ENCODE measurements at places on chromosomes 6 and 20. TPM values are rescaled to one million over a fixed set of nuclear protein-coding genes. Genes with fewer than 3 reads are reported as not detected.

DNA sequence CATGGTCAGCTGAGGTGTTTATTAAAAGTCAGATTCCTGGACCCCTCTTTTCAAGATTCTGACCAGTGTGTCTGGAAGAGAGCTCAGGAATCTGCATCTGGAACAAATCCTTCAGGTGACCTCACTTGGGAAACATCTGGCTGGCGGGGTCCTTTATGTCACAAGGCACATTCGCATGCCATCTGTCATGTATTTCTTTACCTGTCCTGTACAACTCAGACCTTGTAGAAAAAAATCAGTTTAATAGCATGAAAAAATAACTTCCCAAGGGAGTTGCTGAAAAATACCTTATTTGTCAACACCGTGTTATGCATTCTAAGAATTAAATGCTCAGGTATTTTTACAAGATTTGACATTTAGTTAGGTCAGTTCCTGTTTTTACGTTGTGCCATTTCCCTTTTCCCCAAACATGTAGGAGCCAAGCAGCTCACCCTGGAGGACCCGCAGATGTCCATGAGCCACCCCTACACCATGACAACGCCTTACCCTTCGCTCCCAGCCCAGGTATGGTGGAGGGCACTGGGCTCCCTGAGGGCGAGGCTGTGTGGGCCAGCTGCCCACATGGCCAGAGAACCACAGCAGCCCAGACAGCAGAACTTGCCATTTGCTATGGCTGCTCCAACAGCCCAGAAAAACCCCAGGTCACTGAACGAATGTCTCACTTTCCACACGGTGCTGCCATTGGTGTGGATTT is 4.0 kb downstream of the IRF4 start:
- DNase-seq, result no peak

DNA sequence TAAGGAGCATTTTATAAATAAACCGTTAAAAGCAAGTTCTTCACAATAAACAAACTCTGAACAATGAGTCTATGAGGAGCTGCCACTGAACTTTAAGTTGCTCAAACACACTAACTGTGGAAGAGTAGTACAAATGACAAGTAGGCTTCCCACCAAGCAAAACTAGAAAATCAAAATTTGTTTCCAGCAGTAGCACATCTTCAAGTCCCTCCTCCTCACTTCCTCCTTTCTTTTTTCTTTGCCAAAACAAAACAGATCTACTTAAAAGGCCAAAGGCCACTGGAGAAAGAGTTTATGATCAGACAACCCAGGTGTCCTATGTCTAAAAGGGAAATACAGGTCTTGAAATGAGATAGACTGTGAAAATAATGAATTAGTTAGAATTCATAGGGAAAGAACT is 17.1 kb upstream of the FAM135A start:
- DNase-seq, result no peak

Gene EYA4
- total RNA-seq, result 3.4 TPM

DNA sequence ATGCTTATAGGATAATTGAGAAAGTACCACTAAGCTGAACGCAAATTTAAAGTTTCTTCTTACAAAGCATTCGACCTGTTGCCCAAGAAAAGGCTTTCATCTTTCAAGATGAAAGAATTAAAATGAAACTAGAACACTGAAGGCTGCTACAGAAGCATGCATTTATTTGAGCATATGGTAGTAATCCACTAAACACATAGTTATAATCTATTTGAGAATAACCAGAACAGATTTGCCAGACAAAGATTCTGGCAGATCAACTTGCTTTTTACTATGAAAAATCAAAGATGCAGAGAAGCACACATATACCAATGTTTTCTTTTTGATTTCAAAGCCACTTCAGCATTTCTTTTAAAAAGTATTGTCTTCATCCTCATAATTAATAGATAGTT is 412.2 kb downstream of the UTRN start:
- DNase-seq, result no peak

DNA sequence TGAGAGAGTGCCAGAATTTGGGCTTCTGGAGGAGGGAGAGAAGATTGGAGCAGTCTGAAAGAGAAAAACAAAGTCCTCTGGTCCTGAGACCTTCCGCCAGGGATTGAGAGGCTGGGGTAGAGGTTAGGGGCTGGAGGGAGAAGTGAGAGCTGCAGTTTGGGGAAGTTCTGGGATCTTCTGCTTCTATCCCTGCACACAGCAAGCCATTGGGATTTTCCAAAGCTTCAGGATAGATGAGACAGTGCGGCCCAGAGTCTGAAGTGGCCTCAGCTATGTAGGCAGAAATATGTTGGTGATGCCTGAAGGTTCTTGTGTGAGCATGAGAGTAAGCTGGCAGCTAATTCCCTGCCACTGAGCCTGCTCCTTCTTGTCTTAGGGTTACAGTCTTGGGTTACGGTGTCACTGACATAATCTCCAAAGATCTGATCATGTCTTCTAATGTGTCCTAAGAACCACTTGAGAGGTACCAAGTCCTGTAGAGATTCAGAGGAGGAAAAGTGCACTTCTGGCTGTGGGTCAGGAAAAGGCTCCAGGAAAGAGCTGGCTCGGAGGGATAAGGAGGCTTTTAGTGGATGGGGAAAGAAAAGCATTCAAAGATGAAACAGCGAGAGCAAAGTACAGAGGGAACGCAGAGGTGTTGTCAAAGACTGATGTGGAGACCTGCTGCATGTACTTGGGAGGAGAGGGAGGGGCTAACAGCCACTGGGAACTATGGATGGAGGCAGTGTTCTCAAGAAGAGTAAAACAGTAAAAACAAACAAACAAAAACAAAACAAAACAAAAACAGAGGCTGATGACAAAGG is 131.1 kb upstream of the MYLIP start:
- DNase-seq, result no peak

DNA sequence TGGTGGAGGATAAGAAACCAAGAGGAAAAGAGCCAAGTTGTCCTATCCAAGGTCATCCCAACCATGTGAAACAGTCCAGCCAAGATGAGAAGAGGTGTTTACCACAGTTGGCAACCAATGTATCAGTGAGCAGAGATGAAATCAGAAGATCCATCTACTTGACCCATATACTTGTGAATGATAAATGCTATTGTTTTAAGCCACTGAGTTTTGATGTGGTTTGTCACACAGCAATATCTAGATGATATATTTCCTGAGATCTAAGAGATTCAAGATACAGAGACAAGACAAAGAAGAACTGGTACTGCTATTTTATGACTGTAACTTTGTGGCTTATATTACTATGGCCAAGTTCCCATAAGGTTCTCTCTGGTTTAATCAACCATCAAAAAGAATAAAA is 721.2 kb downstream of the MAFB start:
- DNase-seq, result no peak

DNA sequence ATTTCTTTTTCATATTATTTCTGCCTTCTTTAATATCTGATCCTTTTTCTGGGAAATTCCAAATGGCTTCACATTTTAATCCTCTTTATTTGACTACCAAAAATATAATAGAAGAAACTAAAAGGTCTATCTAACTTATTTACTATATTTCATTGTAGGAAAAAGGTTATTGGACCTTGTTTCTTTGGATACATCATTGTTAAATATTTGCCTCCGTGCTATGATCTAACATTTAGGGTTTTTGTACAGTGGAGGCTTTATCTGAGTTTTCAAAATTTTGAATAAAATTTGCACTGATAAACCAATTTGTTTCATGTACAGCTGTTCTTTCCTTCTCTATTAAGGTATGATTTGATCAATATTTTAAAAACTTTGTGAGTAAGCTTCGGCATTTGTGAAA is 109.5 kb downstream of the MEI4 start:
- DNase-seq, result no peak

DNA sequence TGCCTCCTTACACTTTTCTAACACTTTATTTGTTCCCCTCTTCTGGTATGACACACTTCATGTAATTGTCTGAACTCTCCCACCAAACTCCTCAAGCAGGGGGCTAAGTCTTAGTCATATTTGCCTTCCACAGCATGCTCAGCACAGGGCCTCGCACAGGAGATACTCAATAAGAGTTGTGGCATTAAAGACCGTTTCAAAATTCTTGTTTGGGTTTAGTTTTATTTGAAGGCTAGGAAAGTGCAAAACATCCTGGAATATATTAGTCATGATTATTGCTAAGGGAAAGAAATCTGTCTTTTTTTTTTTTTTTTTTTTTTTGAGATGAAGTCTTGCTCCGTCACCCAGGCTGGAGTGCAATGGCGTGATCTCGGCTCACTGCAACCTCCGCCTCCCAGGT is 137.6 kb upstream of the ECI2 start:
- DNase-seq, result no peak

Gene ASCC3
- total RNA-seq, result 34.2 TPM

DNA sequence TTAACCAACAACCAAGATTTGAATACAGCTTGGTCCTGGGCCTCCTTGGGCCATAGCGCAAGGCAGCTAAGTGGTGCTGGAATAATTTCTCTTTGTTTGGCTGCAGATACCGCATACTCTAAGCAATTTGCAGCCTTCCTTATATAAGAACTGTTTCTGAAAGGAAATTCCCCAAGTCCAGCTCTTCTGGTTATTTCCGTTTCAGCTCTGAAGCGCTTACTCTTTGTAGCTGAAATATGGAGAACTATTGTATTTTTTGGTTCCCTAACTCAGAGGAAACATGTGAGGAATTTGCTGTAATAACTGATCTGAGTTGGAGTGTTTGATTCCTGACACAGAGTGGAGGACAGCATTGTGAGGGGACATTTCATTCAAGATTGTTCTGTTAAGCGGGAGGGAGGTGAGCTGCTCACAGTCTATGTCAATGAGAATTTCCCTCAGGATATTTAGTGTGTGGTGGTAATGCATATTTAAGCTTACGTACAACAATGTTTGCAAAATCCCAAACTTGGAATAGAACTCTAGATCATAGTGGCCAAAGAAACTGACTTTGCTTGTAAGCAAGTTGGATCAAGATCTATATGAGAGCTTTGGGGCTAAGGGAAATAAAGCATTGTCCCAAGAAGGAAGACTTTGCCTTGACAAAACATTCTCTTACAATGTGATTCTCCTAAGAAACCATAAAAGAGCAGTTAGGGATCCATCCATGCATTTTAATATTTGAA is 576.6 kb upstream of the FLRT3 start:
- DNase-seq, result no peak

DNA sequence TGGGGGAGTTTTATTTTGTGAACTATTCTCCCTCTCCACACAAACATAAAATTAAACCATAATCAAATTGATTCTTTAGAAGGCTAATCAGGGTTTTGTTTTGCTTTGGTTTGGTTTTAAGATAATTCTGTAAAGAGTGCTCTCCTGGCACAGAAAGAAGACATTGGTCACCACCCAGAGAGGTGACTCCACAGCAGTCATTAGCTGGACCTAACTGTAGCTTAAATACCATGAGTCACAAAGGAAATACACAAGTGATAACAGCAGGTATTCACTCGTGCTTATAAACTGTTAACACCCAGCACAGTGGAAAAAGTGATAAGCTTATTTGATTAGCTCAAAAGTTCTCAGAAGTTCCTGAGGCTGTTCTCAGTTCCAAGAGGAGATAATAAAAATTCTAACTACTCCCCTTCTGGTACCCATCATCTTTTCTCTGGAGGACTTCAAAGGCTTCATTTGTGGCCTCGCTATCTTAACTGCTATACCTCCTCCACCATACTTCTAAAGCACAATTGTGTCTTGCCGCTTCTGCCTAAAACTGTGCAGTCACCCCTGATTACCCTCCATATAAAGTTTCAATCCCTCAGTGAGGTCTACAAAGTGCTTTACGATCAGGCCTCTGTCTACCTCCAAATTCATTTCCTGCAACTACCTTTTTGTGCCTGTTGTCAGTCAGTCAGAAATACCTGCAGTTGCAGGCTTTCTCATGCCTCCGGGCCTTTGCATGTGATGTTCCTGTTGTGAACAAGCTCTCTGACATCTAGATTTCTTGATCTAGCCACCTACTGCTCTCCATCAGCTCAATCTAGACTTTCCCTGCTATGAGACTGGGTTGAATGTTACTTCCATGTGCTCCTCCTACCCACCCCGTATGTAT is 201.1 kb downstream of the SAMD5 start:
- no peak for DNase-seq

- DNase-seq, result no peak
Measured at GRCh38 chr6:90160013-90160412, 136.6 kb downstream of the BACH2 start.

Gene LRFN2
- 2.2 TPM for total RNA-seq

- no peak for DNase-seq
Measured at GRCh38 chr20:38602185-38602581, 574 bp downstream of the ARHGAP40 start.

DNA sequence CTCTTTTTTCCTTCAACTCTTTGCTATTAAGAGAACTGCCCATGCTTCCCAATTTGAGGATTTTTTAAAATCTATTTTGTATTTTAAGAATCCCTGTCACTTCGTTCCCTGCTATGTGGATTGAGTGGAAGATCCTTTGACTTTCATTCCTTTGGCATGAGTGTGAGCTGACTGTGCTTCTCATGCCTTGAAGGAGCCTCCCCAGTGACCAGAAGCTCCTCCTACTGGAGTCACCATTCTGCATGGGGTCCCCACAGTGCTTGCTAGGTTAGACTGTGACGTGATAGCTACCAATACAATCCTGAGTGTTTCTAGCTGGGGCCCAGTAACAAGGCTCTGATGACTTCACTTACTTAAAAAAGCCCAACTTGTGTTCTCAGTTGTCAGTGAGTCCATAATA is 104.4 kb upstream of the LAMP5 start:
- DNase-seq, result no peak

DNA sequence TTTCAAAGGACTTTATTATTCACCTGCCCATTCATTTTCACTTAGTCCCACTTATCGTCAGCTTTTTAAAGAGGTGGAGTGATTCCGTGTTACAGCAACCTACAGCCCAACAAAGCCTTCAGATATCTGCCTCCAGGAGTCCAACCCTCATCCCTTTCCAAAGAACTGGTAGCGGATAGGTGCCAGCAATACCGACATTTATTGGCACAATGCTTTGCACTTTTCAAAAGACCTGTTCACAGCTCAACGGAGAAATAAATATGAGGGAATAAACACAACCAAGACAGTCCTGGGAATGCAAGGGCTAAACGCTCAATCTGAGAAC is 819 bp upstream of the MTRF1L start:
- DNase-seq, result no peak

Gene CST5
- not detected for total RNA-seq

DNA sequence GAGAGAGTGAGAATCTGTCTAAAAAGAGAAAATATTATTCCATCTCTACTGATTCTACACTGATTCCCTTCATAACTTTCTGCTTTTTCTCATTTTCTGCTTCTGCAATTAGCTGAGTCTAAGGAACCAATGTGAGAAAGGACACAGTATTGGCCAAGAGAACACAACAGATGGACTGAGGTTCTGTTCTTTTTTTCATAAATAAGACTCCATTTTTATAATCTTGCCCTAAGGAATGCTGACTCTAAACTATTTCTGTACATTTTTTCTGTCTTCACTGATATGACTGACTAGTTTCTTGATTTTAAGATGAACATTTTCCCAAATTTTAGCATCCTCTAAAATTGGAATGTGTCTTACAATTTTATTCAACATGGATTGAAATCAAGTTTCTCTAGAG is 87.0 kb upstream of the IYD start:
- no peak for DNase-seq

Data from ovary (tissue), 10 donors.